Stimulated activated CD4-positive, alpha-beta T cell treated with anti-CD3 and anti-CD28 coated beads, Interleukin-15, amount 100 ng/mL, for 48 hours (primary cell): ENCODE measurements at places on chromosomes 13 and 19.
A peak's percentile ranks its signal among the peaks of the same experiment; 100 is the strongest.

GRCh38 chr19:5064896-5065295 lies 96.0 kb downstream of the KDM4B start:
- DNase-seq = no peak

- DNase-seq = no peak
These were observed 536.4 kb downstream of the IRS2 start for GRCh38 chr13:109249780-109250528.

DNA sequence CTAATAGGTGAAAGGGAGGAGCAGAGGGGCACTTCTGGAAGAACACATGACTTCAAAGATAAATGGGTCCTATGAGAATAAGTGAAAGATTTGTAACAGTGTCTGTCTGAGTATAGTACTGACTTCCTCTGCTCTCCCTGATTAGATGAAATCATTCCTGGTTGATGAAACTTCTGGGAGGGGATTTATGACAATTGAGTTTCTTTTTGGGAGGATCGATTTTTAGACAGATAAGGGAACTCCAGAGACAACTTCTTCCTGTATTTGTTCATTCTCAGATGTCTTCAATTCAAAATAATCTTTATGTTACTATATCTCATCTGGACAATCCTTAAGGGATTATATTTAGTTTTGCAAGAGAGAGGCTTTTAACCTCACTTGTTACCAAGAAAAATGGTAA lies 20.0 kb downstream of the SETDB2 start:
- no peak for DNase-seq

GRCh38 chr13:109744512-109745051 lies 41.8 kb downstream of the IRS2 start:
- DNase-seq = no peak

GRCh38 chr13:106407338-106407737 lies 128.1 kb downstream of the EFNB2 start:
- no peak for DNase-seq

DNA sequence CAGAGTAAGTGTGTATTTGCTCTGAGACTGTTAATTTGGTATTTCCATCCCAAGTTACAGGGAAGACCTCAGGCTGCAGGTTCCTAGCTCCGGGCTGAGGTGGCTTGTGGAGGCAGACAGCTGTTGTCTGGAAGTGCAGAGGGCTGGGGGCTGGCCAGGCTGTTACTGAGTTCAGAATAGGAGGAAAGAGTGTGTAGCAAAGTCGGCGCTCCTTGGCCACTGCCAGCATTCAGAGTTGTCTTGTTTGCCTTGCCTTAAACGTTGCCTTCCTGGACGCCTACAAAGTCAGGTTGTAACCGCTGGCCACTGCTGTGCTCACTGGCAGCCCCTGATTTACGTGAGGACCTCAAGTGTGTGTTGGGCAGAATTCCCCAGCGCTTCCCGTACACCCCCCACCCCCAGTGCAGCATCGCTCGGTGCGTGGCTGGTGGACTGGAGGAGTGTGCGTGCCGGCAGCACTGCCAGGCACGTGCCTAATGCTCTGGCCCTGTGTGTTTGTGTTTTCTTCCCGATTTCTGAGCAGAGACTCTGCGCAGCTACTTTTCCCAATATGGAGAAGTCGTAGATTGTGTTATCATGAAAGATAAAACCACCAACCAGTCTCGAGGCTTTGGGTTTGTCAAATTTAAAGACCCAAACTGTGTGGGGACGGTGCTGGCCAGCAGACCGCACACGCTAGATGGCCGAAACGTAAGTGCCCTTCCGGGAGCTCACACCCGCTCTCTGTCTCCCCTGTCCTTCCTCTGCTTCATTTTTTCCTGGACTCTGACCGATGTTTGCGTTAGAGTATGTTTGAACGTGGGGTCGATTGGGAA lies 10.5 kb downstream of the DAZAP1 start:
- no peak for DNase-seq

DNA sequence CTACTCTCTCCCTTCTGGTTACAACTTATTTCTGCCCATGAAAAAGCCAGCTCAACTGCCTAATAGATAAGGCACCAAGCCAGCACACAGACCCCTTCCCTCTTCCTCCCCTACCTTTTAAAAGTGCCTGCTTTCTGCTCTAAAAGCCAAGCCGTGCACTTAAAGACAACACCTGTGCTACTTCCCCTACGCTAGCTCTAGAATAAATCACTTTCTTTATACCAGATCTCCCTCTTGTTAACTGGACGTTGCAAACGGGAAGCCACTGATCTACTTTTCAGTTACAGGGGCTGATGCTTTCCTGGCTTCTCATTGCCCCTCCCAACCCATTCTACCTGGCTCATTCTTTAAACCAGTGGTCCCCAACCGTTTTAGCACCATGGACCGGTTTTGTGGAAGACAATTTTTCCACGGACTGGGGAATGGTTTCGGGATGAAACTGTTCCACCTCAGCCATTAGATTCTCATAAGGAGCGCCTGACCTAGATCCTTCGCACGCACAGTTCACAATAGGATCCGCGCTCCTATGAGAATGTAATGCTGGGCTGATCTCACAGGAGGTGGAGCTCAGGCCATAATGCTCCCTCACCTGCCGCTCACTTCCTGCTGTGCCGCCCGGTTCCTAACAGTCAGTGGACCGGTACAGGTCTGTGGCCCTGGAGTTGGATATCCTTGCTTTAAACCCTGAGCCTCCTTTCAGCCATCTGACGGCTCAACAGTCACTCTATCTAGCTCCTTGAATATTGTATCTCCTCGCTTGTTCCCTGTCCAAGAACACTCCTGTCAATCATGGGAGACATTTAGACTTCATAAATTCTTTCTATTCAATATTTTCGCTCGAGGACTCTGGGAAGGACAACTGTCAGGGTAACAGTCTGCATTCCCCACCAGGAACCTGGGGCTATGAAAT lies 841 bp upstream of the ZNF223 start:
- peak; percentile 5 for DNase-seq
